ENCODE measurements at places on chromosomes 12 and 14.
A peak's percentile ranks its signal among the peaks of the same experiment; 100 is the strongest.

DNA sequence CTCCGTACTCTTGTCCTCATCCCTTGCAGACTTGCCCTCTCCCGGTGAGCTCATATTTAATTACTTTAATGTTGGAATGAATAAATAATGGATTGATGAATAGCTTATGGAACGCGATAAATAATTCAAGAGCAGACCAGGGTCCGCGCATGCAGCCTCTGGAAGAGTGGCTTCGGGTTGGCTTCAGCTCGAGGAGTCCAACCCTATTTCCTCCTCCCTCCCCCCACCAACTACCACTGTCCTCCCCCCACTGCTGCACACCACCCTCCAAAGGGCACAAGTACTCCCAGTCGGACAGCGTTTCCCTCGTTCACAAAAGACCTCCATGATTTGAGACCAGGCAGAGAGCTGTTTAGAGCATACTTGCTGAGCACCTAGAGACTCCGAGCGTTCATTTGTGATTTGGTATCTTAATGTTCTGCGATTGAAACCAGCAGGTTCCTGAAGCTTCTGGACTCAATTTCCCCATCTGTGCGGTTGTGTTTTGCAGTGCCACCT is 647 bp upstream of the SIX1 start:
- no peak for DNase-seq

- DNase-seq = no peak
Measured at GRCh38 chr12:104638218-104638850, 181.6 kb downstream of the CHST11 start.

DNA sequence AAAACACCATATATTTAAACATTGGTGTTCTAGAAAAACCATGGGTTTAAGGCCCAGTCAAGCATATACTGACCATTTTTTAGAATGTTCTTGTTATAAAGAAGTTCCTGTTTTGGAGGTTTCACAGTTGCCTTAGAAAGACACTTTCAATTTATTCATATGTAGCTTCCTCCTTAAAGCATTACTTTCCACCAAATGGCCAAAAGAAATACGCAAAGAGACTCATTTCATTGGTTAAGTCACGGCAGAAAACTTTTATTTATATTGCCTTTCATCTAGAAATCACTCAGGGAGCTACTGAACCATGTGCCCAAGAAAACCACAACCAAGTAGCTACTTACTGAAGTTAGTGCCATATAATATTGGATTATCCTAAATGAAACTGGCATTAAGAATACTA is 40.0 kb downstream of the MYBPC1 start:
- no peak for DNase-seq

GRCh38 chr12:8544295-8544694 is 3.6 kb upstream of the CLEC4E start:
- no peak for DNase-seq

DNA sequence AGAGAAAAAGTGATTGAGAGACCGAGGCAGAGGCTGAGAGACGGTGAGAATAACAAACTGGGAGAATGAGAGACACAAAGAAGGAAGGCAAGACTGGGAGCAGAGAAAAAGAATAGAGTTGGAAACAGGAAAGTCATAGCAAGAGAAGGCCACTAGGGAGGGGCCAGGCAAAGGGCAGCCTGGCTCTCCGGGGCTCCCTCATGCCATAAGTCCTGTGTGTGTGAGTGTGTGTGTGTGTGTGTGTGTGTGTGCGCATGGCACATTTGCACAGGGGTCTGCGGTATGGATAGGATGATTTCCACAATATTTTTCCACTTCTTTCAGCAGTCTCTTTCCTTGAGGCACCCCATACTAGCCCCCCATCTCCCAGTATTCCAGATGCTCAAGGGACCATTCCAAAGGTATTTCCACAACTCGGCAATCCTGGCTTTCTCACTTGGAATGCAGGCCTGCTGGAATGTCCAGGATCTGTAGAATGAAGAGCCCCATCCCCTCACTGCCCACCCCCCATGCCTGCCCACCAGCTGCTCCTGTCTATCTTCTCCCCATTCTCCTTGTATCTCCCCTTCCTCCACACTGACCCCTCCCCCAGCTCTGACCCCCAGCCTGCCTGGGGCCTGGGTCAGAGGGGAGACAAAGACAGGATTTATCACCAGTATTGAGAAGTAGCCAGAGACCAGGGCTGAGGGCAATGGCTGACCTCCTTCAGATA is 9.0 kb downstream of the GPR84 start:
- DNase-seq = no peak

DNA sequence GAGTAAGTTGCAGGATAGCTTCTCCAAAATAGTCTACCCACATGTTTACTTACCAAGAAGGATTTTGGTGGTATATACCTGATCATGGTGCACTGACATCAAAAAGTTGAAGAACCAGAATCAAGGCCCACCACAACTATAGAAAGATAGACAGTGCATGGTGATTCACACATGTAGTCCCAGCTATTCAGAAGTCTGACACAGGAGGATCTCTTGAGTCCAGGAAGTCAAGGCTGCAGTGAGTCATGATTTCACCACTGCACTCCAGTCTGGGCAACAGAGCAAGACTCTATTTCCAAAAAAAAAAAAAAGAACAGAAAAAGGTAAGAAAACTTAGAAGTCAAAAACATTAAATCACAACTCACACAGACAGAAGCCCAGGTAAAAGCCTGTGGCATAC is 422.2 kb upstream of the FOXG1 start:
- no peak for DNase-seq

- no peak for DNase-seq
Measured at GRCh38 chr12:104460973-104461698, 4.4 kb downstream of the CHST11 start.

- DNase-seq = no peak
Measured at GRCh38 chr14:97618917-97619690, 821.9 kb downstream of the VRK1 start.

- no peak for DNase-seq
Measured at GRCh38 chr14:62002642-62003041, 240.4 kb downstream of the SNAPC1 start.

- no peak for DNase-seq
Measured at GRCh38 chr12:127145929-127146789, 1120.8 kb upstream of the TMEM132C start.

DNA sequence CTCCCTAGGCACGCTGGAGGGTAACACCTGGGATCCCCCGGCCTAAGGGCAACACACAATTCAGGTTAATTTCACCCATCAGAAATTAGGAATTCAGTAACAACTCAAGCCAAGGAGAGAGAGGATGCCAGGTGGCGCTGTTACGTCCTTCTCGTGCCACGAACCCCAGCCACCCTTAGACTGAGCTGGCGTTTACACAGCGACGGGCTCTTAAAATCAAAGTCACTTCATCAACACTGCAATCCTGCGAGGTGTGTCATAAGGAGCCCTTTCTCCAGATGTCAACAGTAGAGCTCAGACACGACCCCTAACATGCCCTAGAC is 110.6 kb upstream of the TMEM132D start:
- DNase-seq = no peak

GRCh38 chr12:108839018-108839889 is 18.1 kb downstream of the SSH1 start:
- no peak for DNase-seq

DNA sequence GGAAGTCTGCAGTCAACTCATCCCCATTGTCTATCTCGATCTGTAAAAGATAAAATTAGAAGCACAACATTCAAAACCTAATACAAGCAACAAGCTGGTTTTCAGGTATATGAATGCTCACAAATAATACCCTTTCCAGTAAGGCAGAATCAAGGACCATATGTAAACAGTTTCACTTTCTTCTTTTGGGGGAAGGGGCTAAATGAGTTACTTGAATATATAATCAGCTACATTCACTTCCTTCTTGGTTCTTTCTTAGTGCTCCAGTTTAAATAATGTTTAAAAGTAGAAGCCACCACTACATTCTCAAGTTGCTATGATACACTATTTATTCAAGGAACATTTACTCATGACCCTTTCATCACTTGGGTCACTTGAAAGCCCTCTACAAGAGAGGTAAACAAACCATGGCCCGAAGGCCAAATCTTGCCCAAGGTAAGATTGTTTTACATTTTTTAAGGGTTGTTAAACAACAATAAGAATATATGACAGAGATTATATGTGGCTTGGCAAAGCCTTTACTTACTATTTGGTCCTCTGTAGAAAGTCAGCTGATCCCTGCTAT is 10.3 kb downstream of the TWF1 start:
- no peak for DNase-seq

DNA sequence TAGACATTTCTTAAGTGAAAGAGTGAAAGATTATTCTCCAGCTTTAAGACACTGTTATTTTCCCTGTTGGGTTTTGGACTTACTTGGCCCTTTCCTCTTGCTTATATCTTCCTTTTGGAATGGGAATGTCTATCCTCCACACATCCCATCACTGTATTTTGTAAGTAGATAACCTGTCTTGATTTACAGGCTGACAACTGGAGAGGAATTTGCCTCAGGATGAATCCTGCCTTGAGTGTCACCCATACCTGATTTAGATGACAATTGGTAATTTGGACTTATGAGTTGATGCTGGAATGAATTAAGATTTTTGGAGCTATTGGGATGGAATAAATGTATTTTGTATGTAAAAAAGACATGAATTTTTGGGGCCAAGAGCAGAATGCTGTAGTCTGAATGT is 74.2 kb upstream of the KICS2 start:
- DNase-seq = no peak

- DNase-seq = no peak
Measured at GRCh38 chr14:99257122-99257672, 14.8 kb downstream of the BCL11B start.

- DNase-seq = no peak
Measured at GRCh38 chr12:106776897-106777296, 2.4 kb downstream of the RIC8B start.

DNA sequence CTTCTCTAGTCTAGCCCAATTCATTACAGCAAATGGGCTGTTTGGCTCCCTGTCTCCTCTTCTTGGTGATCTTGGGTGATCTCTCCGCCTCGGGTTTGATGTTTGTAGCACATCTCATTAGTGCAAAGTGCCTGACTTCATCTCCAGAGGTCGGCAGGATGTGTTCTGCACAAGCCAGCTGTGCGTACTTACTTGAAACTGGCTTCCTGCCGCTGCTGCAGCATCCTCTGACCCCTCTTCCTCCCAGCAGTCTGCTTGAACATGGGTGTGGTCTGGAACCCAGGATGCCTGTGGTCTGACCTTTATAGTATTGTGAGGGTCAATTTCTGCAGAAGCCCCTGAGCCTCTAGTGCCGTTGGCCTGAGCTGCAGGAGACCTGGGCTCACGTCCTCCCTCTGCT is 99.2 kb downstream of the BEGAIN start:
- no peak for DNase-seq

- no peak for DNase-seq
Measured at GRCh38 chr14:103925316-103925715, 2.9 kb upstream of the TDRD9 start.

DNA sequence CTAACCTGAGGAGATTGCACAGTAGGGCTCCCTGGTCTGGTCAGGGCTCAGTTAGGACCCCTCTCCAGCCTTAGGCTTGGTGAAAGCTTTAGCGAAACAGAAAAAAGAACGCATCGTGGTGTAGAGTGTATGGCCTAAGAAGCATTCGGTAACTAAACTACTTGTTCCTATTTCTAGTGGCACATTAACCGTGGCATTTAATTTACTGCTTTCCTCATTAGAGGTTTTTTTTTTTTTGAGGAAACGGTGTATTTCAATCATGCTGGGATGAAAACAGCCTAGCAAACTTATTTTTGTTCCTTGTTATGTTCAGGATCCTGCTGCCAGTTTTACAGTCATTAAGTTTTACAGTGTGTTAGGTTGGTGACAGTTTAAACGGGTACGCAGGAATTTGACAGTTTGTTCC is 518 bp upstream of the OSBPL8 start:
- no peak for DNase-seq

DNA sequence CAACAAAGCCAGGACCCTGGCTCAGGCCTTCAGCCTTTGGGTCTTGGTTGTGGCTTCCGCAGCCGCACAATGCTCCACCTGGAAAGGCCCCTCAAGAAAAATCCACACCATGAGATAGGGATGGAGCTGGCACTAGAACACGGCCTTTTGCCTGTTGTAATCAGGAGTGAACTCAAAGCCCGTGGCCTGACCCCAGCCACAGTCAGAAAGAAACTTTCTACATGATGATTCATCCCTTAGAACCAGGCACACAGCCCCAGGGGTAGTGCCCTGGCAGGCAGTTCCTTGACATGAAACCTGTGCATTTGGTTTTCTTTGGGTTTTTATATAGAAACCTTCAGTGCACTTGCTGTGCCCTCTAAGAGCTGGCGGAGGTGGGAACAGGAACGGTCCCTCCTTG is 5.1 kb downstream of the CLMN start:
- DNase-seq = no peak

DNA sequence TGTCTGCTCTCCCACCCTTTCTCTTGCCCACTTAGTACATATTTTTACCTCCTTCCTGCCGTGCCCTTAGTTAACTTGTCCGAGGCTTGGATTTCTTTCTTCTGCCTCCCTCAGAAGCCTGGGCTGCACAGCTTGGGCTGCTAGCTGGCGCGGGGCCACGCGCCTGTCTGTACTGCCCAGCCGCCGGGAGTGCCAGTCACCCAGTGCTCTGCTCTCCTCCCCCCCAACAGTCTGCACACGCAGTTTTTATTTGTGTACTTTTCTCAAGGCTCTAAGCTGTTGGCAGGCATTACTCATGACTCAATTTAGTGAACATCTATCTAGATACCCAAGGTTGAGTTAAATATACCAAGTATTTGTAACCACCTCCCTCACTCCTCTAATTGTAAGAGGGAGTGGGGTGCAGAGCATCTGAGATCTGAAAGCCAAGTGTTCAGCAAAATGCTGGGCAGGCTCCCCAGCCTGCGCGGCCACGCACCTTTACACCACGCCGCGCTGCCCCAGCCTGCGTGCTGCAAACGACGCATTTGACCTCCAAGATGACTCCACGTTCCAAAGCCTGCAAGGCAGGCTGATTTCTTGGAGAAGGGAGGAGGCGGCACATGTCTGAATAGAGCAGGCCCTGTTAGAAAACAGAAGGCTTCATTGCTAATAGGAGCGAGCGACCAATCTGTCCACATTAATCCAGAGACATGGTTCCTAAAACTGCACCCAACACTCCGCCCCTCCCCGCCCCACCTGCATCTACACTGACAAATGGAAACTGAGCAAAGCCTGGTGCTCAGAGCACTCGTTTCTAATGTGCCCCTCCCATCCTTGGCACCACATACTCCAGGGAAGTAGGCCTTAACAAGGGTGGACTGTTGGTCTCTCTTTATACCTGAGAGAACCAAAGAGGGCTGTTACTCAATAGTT is 18.2 kb upstream of the CACNA2D4 start:
- peak; percentile 6 for DNase-seq

Measured in NCI-H2081 treated with DMSO at 0.1 percent for 48 hours (cell line).